ENCODE measurements at places on chromosomes 5 and 9.

GRCh38 chr5:8462565-8462964 is 593.6 kb downstream of the MTRR start:
- DNase-seq: no peak

GRCh38 chr5:93875693-93876092 is 134.3 kb upstream of the POU5F2 start:
- DNase-seq: no peak

GRCh38 chr5:95871146-95871806 is 48.8 kb upstream of the GLRX start:
- DNase-seq: no peak

- no peak for DNase-seq
Observed at GRCh38 chr5:50302815-50303490, 138.1 kb downstream of the EMB start.

DNA sequence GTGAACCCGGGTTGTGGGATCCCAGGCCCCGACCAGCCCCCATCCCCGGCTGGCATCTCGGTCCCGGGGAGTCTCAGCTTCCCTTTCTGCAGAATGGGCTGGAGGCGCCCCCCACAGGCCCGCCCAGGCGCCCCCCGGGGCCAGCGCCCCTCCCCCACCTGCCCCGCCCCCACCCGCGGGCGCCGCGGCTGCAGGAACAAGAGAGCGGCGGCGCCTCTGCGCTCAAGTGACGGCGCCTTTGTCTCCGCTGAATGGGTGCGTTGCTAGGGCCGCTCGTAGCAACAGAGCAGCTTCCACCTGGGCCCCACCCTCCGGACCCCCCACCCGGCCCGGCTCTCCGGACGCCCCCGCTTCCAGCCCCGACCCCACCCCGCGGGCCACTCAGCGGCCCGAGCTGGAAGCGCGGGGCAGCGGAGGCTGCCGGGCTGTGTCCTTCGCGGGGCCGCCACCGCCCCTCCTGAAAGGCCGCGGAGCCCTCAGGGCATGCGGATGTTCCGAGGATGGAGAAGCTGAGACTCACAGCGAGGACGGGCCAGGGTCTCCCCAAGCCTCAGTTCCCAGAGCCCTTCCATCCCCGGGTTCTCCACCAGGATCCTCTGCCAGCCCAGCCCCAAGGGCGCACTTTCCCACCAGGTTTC is 27.5 kb downstream of the ADGRD2 start:
- DNase-seq: no peak

DNA sequence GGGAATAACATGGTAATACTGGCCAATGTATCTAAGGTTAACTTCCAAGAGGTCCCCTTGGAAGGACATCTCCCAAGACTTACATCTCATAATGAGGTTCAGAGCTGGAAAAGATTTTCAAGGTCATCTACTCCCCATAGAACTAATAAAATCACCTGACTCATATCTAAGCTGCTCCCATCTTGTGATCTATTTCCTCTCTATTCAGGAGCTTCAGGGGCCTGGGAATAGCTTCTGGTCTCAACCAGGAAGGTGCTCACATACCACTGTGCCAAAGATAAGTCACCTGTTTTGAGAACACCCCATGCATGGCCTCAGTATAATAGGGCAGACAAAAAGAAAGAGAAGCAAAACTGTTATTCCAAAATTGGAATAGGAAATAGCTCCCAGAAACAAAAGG is 74.2 kb downstream of the OXCT1 start:
- DNase-seq: no peak

GRCh38 chr9:26811106-26811505 is 81.5 kb downstream of the CAAP1 start:
- no peak for DNase-seq

GRCh38 chr9:92170848-92171247 is 55.6 kb upstream of the SPTLC1 start:
- DNase-seq: no peak

- DNase-seq: no peak
Observed at GRCh38 chr5:170656346-170656745, 127.2 kb upstream of the GABRP start.

DNA sequence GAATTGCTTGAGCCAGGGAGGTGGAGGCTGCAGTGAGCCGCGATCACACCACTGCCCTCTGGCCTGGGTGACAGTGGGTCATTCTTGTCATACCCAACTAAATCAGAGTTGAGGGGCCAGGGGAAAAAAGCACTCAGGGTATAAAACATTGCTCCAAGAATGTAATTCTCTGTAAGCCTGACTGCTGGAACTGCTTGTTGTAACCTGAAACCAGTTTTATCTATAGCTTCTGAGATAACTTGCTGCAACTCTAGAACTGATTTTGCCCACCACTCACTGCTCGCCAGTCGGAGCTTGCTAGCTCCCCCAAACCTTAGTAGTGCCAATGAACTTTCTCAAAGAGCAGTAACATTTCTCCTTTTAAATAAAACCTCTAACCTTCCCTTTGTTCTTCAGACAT is 9.6 kb upstream of the MSH3 start:
- no peak for DNase-seq

GRCh38 chr5:91373006-91373405 is 10.1 kb downstream of the ARRDC3 start:
- no peak for DNase-seq

DNA sequence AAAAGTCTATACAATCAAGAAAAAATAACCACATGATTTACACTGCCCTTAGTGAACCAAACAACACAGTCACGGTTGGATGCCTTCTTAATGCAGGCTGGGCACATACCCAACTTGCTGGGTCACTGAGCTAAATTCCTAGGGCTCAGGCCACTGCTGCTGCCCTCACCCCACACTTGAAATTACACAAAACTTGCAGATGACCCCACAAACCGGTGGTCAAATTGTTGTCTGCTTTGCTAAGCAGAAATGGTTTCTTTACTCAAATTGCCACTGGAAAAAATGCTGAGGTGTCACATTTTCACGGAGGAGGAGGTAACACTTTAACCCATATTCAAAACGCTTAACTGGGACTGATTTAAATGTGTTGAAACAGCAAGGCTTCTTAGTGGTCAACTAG is 62.4 kb downstream of the HMHB1 start:
- no peak for DNase-seq

- no peak for DNase-seq
Observed at GRCh38 chr9:112819635-112820496, 69.3 kb downstream of the SNX30 start.

DNA sequence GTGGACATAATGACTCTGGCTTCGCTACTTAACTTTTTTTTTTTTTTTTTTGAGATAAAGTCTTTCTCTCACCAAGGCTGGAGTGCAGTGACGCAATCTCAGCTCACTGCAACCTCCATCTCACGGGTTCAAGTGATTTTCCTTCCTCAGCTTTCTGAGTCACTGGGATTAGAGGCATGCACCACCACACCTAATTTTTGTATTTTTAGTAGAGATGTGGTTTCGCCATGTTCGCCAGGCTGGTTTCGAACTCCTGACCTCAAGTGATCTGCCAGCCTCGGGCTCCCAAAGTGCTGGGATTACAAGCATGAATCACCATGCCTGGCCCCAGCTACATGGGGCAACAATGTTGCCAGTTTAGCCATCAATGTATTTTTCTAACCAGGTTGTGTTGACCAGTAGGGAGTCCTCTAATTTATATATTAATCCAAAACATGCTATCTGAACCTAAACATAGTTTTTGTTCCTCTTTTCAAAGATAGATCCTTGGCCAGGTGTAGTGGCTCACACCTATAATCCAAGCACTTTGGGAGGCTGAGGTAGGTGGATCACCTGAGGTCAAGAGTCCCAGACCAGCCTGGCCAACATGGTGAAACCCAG is 120.3 kb upstream of the LHFPL2 start:
- DNase-seq: no peak

- DNase-seq: no peak
Observed at GRCh38 chr5:123209502-123210027, 120.5 kb downstream of the PRDM6 start.

- no peak for DNase-seq
Observed at GRCh38 chr5:165622864-165623536, 2117.6 kb downstream of the MAT2B start.

DNA sequence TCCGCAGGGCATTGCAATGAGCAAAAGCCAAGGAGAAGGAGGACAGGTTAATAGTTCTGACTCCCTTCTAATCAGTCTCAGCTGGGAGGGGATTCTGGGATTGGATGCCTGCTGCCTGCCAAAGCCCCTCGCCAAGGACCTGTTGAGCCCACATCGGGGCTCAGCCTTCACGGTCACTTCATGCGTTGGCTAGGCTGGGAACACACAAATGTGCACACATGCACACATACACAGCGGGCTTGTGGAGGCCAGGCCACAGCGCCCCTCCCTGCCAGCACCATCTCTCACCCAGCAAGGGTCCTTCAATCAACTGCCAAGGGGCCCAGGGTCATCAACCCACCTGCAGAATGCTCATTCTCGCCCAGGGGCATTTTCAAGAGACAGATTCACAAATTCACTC is 113.9 kb downstream of the C5orf15 start:
- no peak for DNase-seq

DNA sequence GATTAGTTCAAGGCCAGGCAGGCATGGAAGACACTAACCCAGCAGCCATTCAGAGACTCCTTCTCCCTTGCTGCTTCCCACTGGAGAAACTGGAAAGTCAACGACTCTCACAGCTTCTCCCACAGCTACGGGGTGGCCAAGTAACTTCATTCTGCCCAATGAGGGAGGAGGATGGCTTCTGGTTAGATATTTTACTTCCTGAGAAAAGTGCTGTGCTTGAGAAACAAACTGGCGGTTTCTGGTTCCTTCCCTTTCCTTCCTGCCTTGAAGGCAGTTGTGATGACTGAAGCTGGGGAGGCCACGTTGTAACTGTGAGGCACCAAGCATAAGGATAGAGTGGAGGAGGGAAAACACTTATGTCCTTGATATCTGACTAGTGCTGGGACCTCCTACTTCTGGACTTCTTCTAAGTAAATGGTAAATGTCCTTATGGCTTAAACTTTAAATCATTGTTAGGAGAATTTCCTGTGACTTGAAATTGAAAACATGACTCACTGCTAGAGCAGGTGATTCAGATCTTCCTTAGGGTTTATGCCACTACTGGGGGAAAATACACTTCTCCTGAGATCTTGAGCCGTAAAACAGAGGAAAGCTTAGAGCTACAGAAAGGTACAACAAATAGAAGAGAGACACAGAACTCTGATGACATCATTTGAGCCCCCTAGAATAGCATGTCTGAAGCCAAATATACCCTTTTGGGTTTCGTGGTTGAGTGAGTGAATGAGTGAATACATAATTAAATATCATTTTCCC is 3.1 kb upstream of the GNPDA1 start:
- no peak for DNase-seq

- DNase-seq: no peak
Observed at GRCh38 chr5:2917524-2917923, 166.0 kb upstream of the IRX2 start.

GRCh38 chr5:167413506-167413905 is 877.9 kb upstream of the WWC1 start:
- no peak for DNase-seq

DNA sequence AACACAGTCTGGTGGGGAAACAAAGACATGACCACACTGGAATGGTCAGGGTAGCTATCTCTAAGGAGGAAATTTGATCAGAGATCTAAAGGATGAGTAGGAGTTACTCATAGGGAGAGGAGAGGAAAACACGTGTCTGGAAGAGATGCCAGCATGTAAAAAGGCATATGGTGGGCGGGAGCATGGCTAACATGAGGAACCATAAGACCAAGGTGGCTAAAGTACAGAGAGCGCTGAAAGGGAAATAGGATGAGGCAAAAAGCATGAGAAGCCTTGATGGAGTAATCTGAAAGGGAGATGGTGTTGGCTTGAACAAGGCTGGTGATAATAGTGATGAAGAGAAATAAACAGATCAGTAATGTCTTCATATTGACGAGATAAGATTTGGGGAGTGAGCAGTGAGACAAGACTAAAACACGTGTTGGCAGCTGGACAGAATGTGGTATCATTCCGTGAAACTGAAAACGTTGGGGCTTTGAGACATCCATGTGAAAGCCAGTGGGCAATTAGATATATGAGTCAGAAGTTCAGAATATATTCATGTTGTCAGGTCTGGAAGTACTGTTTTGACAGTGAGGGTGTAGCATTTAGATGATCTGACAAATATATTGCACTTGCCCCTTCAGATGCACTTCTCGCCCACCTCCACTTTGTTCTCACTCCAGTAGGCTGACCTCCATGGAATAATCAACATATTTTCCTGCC is 209.1 kb upstream of the KCNN2 start:
- DNase-seq: no peak

- no peak for DNase-seq
Observed at GRCh38 chr5:76960004-76960625, 7.3 kb downstream of the CRHBP start.

GRCh38 chr9:125964702-125965225 is 217.6 kb downstream of the PBX3 start:
- no peak for DNase-seq

DNA sequence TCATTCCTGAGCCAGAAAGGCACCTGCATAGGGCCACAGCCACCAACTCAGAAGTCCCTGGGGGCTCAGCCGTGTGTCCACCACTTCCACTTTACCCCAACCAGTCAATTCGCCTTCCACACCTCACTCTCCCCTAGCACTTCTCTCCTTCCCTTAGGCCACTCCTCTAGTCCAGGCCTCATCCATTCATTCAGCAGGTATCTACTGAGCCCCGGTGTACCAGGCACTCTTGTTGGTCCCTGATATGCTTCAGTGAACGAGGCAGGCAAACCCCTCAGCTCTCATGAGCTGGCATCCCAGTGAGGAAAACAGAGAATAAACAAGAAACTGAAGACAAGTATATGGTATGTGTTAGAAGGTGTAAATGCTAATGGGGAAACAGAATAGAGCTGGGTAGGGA is 28.7 kb downstream of the NDUFA8 start:
- DNase-seq: no peak

DNA sequence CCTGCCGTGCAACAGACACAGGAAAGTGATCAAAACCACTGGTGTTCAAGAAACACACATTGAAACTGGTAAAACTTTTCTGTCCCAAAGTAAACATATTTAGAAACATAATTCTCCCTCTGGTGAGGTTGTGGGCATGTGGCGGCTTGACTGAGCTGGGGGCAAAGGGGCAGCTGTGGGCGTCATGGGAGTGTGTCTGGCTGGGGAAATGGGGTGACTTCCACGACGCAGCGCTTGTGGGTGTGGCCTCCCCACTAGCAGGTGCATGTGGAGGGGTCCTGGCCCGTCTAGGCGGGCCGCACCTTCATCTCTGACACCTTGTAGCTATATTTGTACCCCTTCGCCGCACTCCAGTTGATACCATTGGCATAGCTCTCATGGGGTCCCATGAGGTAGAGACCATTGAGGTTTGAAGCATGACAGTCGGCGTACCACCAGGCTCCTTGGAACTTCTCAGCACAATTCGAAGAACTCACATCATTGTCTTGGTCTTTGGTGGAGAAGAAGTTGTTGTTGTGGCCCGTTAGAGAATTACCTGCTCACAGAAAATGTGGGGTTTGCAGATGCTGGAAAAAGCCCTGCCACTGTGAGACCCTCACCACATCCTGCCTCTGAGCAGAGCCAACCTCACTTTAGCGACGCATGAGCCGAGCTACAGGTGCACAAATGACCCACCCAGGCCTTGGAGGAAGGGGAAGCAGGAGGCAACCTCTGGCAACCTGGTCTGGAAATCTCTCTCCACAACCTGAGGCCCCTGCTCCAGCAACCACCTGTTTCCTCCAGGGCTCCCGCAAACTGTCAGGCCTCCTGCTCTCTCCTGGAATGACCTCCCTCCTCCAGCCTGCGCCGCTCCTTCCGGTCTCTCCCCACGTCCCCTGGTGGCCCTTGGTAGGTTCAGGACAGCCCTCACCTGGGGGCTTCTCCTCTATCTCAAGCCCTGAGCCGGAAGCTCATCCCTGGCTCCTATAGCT is 7.9 kb downstream of the FCN1 start:
- DNase-seq: no peak

GRCh38 chr9:70760228-70760627 is 345.8 kb upstream of the KLF9 start:
- DNase-seq: no peak
